IMR-90 (cell line): ENCODE measurements at places on chromosomes 11 and 22.

DNA sequence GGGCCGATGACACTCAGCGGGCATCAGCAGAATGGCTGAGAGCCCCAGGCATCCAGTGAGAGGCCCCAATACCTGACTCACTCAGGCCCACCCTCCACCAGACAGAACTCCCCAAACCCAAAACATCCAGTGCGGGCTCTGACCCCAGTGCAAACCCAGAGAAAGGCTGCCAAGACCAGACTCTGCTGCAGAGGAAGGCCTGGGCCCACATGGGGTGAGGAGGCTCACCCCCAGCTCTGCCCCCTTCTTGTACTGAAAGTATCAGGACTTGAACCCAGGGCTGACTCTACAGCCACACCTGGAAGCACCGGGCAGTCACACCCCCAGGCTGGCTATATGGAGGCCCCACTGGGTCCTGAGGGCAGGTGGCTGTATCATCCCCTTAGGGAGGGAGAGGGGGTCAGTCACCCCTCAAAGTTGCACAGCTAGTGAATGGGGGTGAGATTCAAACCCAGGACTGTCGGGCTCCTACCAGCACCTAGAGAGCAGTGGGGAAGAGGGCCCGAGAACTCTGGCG is 49.3 kb downstream of the IGLL1 start:
- no peak for DNase-seq

GRCh38 chr11:76564364-76564763 is 106.2 kb downstream of the LRRC32 start:
- no peak for DNase-seq

DNA sequence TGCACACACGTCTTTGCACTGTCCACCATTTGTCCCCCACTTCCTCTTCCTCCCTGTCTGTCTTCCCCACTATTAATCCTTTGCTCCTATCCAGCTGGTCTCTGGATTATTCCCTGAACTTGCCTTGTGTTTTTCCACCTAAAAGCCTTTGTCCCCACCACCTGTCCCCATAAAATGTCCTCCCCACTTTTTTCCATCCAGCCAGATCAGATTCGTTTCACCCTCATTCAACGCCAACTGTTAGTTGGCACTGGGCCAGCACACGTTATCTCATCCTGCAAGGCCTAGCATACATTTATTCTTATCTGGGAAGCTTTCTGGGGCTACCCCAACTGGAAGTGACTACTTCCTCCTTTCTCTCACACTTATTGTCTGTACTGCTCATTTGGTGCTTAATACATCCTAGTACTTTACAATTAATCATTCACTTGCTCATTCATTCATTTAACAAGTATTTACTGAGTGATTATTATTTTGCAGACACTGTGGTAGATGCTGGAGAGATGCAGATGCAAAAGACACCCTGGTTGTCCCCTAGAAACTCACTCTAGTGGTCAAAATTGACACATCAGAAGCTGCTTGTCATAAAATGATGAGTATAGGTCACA is 96.2 kb downstream of the RASSF10 start:
- no peak for DNase-seq

- DNase-seq = no peak
These were observed 64.5 kb downstream of the MPPED1 start for GRCh38 chr22:43476341-43476740.

DNA sequence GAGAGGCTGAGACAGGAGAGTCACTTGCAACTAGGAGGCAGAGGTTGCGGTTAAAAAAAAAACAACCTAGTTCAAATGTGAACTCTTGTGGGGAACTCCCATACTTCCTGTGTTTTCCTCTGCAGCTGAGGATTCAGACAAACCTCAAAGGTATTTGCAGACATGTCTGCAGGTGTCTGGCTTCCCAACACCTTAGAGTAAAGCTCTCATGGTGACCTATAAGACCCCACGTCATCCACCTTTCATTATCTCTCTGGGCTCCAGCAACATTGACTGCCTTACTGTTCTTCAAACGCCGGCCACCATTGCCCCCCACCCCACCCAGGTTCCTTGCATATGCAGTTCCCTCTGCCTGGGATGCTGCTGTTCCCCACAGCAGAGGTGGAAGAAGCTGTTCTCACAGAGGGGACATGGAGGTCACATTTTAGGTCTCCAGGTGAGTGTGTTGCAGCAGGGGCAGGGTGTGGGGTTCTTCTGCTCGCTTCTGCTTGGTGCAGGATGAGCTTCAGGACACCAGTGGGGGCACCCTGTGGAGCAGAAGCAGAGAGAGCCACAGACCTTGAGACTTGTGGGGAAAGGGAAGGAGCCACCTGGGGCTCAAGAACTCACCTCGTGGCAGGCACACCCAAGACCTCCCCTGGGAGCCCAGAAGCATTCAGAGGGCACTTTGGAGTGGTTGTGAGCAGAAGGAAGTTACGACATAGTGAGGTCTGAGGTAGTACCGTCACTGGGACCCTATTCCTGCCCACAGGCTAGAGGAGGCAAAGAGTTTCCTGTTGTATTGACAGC is 203.2 kb downstream of the CSNK2A3 start:
- no peak for DNase-seq

GRCh38 chr11:107713009-107713408 is 1.2 kb upstream of the SLN start:
- no peak for DNase-seq

GRCh38 chr11:96049426-96049825 is 125.5 kb upstream of the MTMR2 start:
- DNase-seq = peak; percentile 76

GRCh38 chr11:36777311-36777710 is 179.3 kb upstream of the RAG2 start:
- no peak for DNase-seq

DNA sequence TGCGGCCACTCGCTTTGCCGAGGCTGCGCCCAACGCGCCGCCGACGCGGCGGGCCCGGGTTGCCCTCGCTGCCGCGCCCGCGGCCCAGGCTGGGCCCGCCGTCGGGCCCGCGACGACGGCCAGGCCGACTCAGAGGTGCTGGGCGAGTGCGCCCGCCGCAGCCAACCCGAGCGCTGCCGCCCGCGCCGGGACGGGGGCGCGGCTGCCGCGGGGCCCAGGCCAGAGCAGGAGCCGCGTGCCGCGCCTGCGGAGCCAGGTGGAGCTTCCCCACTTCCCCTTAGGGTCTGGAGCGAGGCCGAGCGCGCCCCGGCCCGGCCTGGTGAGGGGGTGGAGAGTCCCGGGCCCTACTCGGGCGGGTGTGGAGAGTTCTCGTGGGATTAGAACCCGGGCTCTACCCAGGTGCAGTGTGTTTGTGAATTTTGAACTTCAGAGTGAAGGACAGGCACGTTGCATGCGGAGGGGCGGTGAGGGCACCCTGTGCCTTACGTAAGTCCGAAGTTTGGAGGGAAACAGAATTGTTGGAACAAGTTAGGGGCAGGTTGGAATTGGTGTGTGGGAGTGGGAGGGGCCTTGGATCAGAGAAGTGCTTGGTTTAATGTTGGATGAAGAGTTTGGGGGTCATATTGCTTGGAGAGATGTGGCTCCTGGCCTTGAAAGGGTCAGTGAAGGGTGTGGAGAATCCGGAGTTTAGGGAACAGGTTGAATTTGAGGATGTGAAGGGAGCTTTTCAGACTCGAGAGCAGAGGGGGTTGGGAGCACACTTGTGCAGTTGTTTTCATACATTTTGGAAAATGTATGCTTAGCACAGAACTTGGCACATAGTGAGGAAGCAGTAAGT is 697 bp downstream of the RNF169 start:
- peak; percentile 29 for DNase-seq

GRCh38 chr11:77436969-77437368 is 36.9 kb downstream of the PAK1 start:
- no peak for DNase-seq

- peak; percentile 50 for DNase-seq
These were observed 664.8 kb downstream of the NTM start for GRCh38 chr11:132035228-132035627.

GRCh38 chr11:43694477-43694876 is 13.9 kb downstream of the HSD17B12 start:
- no peak for DNase-seq

DNA sequence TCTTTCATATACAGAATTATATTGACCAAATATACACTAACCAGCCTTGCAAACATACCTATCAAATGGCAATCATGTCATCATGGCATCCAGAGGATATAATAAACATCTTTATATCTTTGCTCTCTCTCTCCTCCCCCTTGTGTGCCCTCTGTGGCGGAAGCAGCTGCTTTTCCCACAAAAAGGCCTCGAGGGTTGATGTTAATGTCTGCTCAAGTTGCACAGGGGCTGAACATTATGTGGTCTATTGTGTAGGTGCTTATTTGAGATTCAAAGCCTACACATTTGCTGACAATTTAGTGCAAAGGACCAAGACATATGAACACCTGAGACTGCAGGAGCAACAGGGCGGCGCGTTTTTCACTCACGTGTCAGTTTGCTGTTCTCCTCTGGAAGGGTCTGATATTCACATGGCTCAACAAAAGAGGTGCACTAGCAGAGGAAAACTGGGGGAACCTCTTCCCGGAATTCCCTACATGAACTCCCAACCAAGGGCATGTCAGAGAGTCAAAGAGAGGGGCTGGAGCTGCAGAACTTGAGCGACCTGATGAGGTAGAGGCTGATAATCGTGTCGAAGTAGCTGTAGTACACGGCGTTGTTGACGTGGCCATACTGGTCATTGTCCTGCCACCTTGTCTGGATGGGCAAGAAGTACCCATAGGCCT is 138.8 kb downstream of the RCN1 start:
- DNase-seq = no peak
